ENCODE measurements at places on chromosomes 16 and 17.

- DNase-seq = no peak
These were observed 193.6 kb downstream of the MAP2K6 start for GRCh38 chr17:69608141-69608540.

- no peak for DNase-seq
These were observed 451.9 kb downstream of the SLC39A11 start for GRCh38 chr17:72640415-72641165.

- DNase-seq = no peak
These were observed 21.4 kb upstream of the SLC6A4 start for GRCh38 chr17:30256756-30257506.

- DNase-seq = no peak
These were observed 14.2 kb upstream of the ALOX12B start for GRCh38 chr17:8101721-8102120.

DNA sequence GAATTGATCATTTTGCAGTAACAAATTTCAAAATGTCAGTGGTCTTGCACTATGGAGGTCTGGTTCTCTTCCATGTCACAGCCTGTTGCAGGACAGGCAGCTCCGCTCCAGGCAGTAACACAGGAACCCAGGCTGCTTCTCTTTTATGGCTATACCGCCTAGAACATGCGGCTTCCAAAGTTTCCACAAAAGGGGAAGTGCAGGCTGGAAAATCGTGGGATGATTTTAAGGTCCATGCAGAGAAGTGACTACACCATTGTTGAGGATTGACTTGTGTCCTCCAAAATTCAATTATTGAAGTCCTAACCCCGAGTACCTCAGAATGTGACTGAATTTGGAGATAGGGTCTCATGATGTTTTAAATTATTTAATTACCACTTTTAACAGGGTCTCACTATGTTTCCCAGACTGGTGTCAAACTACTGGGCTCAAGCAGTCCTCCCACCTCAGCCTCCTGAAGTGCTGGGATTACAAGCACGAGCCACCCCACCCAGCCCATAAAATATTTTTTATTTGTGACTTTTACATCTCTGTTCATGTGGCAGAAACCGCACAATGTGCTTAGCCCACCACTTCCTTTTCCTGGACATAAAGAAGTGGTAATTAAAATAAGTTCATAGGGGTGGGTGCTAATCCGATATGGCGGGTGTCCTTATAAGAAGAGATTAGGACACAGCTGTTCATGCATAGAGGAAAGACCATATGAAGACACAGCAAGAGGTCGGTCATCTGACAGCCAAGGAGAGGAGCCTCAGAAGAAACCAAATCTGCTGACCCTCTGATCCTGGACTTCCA is 279.2 kb upstream of the RPL38 start:
- DNase-seq = no peak

DNA sequence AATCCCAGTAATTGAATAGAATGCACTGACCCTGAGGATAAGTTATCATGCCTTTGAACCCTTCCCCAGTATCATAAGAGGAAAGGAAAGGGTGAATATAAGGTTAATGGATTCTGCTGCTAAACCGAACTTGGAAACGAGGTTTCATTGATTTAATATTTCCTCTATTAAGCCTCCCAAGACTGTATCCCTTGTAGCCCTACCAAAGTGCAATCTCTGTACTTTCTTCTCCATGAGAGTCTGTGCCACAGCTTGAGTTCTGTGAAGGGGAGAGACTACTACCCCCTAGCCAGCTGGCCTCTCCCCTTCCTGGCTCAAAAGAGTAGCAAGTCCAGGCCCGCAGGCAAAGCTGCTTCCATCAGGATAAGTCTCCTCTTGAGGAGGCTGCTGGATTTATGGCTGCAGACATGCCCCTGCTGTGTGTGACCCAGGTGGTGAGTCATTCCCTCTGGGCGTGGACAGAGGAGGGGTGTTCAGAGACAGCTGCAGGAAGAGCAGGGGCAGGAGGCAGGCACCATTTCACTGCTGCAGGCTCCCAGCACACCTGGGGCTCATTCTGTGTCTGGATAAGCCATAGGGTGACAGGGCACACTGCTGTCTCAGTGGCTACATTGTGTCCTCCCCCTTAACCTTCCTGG is 58.4 kb downstream of the TOM1L2 start:
- peak; percentile 28 for DNase-seq
